Activated CD8-positive, alpha-beta memory T cell treated with anti-CD3 and anti-CD28 coated beads for 1 hour (primary cell): ENCODE measurements at places on chromosomes 5 and 9.

DNA sequence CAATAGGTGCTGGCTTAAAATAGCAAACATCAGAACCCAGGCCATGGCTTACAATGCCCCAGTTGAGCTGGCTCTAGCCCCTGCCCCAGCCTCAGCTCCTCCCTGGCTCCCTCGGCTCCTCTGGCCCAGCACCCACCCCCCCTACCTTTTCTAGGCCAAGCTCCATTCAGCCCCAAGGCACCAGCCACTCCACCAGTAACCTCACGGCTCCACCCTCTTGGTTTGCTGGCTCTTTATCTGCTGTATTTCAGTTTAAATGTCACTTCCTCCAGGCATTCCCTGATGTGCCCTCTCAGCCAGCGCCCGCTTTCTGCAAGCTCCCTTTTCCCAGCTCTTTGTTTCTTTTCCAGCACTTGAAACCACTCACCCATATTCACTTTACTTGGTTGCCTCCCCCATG, 10.6 kb downstream of the C1QTNF2 start:
- no peak for DNase-seq

- DNase-seq = no peak
These were observed 86.9 kb upstream of the SREK1 start for GRCh38 chr5:66057239-66057638.

DNA sequence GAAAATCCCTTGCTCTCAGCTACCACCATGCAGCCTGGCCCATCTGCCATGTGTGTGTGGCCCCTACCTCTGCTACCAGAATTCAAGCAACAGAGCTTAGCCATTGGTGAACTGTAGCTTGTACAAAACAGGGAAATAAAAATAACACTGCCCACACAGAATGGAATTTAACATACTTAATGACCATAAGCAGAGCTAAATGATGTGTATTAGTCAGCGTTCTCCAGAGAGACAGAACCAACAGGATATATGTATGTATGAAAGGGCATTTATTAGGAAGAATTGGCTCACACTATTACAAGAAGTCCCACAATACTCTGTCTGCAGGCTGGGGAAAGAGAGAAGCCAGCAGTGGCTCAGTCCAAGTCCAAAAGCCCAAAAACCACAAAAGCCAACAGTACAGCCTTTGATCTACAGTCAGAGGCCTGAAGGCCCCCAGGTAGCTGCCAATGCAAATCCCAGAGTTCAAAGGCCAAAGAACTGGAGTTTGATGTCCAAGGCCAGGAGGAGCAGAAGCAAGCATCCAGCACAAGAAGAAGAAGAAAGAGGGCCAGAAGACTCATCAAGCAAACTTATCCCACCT, 318.8 kb downstream of the DNAH5 start:
- DNase-seq = no peak

DNA sequence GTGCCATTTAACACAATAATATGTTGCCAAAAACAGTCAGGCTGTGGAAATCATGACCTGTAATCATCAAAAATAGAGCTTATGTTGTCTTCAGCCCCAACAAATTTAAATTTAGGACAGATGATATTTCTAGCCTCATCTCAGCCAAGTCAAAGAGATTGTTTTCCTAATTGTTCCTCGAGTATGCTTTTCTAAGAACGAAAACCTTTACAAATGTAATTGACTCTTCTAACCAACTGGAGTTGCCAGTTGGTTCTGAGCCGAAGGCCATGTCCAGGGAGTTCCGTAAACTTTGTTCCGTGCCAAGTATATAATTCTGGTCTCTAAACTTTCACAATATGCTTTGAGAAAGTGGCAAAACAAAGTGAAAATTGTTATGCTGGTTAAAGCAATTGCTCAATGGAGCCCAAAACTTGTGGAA, 160.8 kb downstream of the CEMIP2 start:
- no peak for DNase-seq

GRCh38 chr5:21646469-21646868, 1206.7 kb downstream of the CDH12 start:
- no peak for DNase-seq
